Activated T-cell treated with anti-CD3 and anti-CD28 coated beads for 24 hours (primary cell): ENCODE measurements at places on chromosomes 3 and 15.

DNA sequence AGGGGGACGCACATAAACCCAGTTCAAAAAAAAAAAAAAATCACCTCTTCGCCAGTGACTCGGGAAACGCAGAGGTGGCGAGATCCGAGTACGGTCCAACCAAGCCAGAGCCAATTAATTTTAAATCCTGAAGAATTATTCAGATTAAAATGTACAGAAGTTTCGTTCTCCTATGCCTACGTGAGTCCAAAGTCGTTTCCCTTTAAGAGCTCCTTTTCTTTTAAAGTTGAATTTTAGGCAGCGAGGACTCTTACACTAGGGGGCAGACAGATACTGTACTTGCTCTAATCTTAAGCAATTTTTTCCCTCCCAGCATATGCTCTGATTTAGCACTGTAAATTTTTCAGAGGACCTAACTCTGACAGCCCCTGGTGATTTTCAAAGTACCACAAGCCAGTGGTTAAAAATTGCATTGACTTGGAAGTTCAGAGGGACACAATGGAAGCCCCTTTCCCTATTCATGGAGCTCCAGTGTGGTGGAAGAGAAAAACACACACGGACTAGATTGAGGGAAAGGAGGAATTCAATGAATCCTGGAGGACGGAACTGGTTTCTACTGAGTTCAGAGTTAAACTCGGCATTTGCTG is 3.3 kb upstream of the NR2F2 start:
- no peak for DNase-seq

- DNase-seq = no peak
Observed at GRCh38 chr15:60395276-60396011, 2.3 kb downstream of the ANXA2 start.

GRCh38 chr3:151900884-151901643 is 27.6 kb downstream of the SUCNR1 start:
- no peak for DNase-seq

GRCh38 chr15:69469467-69470201 is 17.0 kb downstream of the RPLP1 start:
- no peak for DNase-seq

- DNase-seq = no peak
Observed at GRCh38 chr3:131543714-131544113, 40.9 kb upstream of the MRPL3 start.

GRCh38 chr15:43106486-43106829 is 620 bp upstream of the UBR1 start:
- no peak for DNase-seq

GRCh38 chr3:143727391-143727790 is 120.9 kb downstream of the SLC9A9 start:
- DNase-seq = no peak

DNA sequence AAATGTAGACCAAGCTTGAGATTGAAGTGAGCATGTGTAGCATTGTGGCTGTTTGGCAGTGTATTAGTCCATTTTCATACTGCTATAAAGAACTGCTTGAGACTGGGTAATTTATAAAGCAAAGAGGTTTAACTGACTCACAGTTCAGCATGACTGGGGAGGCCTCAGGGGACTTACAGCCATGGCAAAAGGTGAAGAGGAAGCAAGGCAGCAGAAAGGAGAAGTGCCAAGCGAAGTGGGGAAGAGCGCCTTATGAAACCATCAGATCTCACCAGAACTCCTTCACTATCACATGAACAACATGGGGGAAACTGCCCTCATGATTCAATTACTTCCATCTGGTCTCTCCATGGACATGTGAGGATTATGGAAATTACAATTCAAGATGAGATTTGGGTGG is 8.6 kb upstream of the CERS3 start:
- DNase-seq = no peak

- DNase-seq = no peak
Observed at GRCh38 chr3:87298111-87298718, 21.8 kb upstream of the POU1F1 start.

DNA sequence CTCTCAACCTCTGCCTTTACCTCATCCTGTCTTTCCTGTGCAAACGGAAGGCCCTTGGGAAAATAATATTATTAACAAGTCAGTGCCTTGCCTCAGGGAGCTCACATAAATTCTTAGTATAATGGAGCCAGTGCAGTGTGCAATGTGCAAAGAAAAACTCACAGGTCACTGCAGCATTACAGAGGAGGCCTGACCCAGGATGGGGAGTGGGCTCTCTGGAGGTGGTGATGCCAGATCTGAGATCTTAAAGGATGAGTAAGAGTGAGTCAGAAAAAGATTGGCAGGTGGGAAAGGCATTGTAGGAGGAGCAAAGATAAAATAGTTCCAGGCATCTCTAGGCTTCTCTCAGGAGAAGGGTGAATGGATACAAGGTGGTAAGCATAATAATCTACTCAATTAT is 185.6 kb upstream of the ADAMTS9 start:
- no peak for DNase-seq

- DNase-seq = no peak
Observed at GRCh38 chr3:105827959-105828358, 40.9 kb downstream of the CBLB start.

GRCh38 chr3:57046101-57046765 is 14.2 kb upstream of the SPATA12 start:
- DNase-seq = no peak

DNA sequence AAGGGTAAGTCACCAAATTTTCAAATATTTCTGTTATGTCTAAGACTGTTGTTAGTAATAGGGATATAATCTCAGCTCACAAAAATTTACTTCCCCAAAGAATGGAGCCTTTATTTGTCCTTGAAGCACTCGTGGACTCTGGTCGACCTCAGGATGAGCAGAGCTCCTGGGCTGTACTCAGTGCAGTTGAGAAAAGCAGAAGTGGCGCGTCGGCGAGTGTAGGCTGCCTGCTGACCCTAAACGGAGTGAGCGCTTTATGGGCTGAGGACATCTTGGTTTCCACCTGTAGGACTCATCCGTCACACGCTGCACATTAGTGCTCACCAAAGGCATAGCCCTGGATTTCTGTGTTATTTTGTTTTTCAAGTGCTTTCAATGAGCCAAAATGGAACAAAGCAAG is 11.0 kb downstream of the GABRA5 start:
- no peak for DNase-seq

DNA sequence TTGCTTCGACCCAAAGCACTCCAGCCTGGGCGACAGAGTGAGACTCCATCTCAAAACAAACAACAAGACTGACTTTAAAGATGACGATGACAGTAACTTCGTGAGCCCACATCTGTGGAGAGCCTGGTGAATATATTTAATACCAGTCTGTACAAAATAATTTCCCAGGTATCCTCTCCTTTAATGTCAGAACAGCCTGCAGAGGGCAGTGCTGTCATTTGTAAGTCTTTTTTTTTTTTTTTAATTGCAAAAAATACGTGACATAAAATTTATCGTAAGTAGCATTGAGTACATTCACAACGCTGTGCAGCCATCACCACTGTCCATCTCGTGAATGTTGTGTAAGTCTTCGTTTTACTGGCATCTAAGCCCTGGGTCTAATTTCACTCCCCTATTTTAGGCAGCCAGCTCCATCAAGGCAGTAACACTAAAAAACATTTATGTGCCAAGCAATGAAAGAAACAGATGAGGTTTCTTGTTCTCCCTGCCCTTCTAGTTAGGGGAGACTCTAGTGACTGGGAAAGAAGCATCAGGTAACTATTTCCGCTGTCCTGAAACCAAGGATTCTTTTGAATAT is 1.4 kb downstream of the HTD2 start:
- DNase-seq = no peak

- DNase-seq = no peak
Observed at GRCh38 chr3:194112120-194113106, 23.5 kb upstream of the HES1 start.

DNA sequence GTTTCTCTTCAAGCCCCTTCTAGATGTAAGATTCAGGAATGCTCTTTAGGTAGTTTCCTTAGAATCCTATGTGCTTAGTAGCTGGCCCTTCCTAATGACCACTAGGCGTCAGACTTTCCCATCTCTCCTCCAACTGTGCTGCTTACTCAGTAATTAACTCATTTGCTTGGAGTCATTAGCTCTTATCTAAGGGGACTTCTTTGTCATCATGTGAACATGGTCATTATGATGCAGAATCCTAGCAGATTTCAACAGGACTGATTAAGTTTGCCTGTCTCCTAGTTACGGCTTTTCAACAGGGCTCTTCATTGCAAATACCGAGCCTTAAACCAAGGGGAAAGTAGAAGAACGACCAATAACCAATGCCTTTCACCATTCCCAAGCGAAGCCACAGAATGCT is 46.4 kb downstream of the GJD2 start:
- DNase-seq = no peak

- no peak for DNase-seq
Observed at GRCh38 chr3:7700977-7701376, 800.6 kb upstream of the LMCD1 start.

- DNase-seq = no peak
Observed at GRCh38 chr3:88963003-88963402, 144.4 kb upstream of the EPHA3 start.

GRCh38 chr3:9897408-9898372 is 5.0 kb upstream of the IL17RE start:
- no peak for DNase-seq

DNA sequence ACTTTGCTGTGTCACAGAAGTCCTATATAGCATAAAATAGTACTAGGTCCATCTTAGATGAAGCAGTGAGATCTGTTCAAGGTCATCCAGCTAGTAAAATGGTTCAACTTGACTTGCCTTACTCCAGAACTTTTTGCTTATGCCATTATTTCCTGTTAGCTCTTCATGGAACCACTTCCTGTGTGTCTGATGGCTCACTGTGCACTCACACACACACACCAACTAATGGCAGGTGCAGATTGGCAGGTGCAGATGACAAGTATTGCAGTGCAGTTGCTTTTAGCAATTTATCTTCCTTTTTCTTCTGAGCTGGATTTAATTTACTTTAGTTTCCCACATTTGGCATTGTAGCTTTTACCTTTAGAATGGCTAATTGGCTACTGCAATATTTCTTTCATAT is 29.8 kb downstream of the GOLGA8S start:
- DNase-seq = no peak

GRCh38 chr3:160474416-160474838 is 24.8 kb upstream of the TRIM59 start:
- DNase-seq = no peak

DNA sequence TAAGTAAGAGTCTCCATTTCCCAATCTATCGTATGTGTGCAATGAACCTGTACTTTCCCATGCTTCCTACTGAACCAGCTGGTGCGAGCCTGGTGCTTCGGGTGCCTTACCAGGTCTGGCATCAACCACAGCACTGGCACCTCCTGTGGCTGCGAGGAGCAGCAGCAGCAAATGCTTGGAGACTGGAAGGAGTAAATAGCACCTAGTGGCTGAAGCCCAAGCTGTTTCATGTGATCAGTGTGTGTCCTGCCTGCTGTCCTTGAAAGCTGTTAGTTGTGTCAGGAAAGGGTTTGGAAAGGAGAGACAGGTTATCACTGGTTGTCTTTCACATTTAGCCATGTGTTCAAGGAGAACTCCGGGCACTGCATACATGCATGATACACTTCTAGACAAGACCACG is 31.8 kb downstream of the PCOLCE2 start:
- no peak for DNase-seq

DNA sequence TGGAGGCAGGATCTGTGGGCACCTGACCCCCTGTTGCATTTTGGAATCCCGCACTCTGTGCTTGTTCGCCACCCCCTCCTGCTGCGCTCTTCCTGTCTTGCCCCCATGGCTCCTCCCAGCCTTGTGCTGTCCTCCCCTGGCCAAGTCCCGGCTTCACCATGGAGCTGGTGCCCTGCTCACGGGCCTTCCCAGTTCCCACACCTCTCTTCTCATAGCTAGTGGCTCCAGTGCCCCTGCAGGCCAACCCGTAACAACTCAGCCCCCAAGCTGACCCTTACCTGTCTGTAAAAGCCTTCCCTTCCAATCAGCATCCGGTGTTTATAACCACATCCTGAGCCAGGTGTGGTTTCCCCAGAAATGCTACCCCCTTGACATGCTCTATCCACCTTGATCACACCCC is 407.7 kb upstream of the C2CD4B start:
- DNase-seq = no peak

DNA sequence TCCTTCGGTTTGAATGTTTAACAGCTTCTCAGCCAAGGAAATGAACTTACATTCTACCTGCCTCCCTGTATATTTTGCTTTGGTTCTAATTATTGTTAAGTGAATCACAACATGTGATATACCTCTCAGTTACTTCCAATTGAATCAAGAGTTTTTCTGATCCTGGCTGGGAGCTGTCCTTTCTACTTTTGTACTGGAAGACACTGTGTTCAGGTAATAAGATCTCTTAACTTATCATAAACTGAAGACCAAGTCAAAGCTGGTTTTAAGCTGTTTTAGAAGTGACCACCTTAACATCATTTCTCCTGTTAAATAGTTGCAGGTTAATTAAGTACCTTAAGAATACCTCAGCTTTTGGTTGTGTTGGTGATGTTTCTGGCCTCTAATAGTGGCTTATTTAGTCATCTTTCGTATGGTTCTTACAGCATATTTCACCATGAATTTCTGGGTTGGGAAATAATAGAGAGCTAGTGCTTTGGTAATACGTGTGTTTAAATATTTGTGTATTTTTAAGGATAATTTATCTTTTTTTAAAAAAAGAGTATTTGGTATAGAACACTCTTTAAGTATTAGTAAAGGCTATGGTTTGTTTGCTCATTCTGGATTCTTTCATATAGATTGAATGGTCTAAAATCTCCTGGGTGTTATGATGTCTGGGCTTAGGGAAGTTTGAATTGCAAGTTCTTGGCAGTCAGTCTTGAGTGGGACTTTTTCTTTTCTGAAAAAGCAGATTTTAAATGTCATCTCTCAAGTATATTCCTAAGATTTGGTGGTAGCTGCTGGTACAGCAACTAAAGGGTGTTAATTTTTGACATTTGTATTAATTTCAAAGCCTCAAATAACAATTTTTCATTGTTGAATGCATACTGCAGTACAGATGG is 1.6 kb downstream of the RAB8B start:
- DNase-seq = no peak

DNA sequence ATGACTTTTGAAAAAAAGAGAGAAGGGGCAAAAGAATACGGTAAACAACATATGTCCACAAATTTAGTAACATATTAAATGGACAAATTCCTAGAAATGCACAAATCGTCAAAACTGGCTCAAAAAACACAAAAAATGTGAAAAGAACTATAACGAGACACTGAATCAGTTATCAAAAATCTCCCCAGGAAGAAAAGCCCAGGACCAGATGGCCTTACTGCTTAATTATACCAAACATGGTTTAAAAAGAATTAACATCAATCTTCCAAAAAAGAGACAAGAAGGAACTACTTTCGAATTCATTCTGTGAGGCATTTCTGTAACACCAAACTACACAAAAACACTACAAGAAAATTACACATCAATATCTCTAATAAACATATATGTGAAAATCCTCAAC is 117.4 kb downstream of the STAG1 start:
- no peak for DNase-seq
